ENCODE measurements at places on chromosomes 4 and X.

- DNase-seq, result no peak
Measured at GRCh38 chr4:130563185-130563888, 1467.4 kb downstream of the C4orf33 start.

GRCh38 chr4:185179488-185179887, 24.3 kb downstream of the CFAP97 start:
- no peak for DNase-seq

GRCh38 chr4:27692158-27692557, 831.5 kb downstream of the STIM2 start:
- no peak for DNase-seq

- DNase-seq, result no peak
Measured at GRCh38 chr4:85154591-85154990, 188.1 kb upstream of the WDFY3 start.

DNA sequence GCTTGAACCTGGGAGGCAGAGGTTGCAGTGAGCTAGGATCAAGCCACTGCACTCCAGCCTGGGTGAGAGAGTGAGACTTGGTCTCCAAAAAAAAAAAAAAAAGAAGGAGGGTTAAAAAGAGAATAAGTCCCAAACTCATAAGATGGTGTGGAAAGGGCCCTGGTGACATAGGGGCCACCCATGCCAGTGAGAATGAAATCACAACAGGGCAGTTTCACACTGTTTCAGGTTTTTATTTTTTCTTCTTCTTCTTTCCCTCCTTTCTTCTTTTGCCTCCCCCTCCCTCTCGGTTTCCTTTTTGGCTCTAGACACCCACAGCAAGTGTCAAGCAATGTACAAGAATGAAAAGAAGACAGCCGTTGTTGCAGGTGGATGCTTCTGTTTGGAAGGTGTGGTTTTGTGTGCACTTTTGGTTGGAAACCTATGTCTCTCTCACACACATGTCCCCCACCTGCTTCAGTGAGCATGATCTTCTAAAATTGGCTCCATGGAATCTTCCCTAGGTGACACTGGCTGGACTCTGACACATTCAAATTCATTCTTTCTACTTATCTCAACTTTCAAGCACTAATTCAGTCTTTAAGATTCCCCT, 14.4 kb upstream of the TLR8 start:
- DNase-seq, result no peak

DNA sequence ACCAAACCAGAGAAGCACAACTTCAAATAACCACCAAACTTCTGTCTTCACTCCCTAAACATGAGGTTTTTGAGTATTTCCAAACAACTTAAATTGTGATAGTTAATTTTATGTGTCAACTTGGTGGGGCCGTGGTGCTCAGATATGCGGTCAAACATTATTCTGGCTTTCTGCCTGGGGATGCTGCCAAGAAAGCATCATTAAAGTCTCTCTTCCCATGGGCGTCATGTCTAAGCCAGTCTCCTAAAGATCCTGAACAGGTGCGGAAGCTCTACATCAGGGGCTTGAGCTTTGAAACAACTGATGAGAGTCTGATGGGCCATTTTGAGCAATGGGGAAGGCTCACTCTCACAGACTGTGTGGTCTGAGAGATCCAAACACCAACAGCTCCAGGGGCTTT, 24.1 kb upstream of the SOD3 start:
- no peak for DNase-seq

GRCh38 chr4:102663073-102663472, 97.7 kb downstream of the MANBA start:
- DNase-seq, result no peak

DNA sequence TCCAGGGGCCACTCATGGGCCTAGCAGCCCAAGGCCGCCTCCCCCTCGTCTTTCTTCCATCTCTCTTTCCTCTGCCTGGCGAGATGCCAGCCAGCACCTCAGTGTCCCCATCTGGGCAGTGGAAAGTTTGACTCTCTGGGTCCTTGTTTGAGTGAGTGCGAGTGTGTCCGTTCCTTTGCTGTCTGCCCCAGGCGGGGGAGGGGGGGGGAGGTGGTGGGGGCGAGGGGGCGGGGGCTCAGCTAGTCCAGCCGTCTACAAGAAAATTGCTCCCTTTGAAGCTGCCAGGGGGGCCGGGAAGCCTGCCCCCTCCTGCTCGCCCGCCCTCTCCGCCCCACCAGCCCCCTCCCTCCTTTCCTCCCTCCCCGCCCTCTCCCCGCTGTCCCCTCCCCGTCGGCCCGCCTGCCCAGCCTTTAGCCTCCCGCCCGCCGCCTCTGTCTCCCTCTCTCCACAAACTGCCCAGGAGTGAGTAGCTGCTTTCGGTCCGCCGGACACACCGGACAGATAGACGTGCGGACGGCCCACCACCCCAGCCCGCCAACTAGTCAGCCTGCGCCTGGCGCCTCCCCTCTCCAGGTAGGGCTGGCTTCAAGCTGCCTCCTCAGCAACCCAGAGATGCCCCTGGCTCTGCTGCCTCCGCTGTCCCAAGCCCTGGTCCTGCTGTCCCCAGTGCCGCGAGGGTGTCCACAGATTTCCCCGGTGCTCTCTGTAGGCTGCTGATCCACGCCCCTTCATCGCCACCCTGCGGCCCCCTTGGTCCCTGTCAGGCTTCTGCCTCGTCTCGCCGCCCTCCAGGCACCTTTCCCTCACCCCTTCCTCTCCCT, at the start of gene BGN:
Gene BGN, plus strand, starts transcription at position 440 of the 821 bp plus-strand sequence. CDS start 9,652 bp downstream, outside the sequence.
- no peak for DNase-seq

- no peak for DNase-seq
Measured at GRCh38 chr4:166822386-166822785, 411.9 kb downstream of the SPOCK3 start.
